ENCODE measurements at places on chromosomes 7 and 10.

- no peak for DNase-seq
These were observed 12.2 kb upstream of the CPA5 start for GRCh38 chr7:130332259-130333053.

GRCh38 chr10:95221124-95221523 lies 27.1 kb downstream of the ACSM6 start:
- DNase-seq: no peak

GRCh38 chr10:25082276-25083204 lies 66.1 kb downstream of the THNSL1 start:
- DNase-seq: no peak

- no peak for DNase-seq
These were observed 248.4 kb downstream of the WDR11 start for GRCh38 chr10:121099592-121099991.

GRCh38 chr7:42878303-42878702 lies 33.6 kb downstream of the C7orf25 start:
- DNase-seq: no peak

DNA sequence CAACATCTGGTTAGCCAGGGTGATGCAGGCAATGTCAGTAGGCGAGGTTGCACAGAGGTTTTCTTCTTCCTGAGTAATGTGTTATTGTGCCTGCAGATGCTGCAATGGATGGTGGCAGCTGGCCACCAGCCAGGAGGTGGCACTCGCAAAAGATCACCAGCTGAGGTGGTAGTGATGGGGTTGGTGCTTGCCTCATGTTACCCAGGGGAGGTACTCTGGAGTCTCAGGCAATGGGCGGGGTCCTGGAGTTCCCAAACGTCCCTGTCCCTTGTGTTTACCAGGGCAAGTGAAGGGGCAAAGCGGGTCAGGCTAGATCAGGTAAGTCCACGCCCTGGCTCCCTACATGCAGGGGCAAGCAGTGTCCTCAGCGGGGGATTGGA lies 21.1 kb downstream of the CLRN3 start:
- DNase-seq: no peak

- no peak for DNase-seq
These were observed 217.4 kb upstream of the KLF14 start for GRCh38 chr7:130951303-130951975.

GRCh38 chr10:1166101-1166827 lies 110.1 kb downstream of the WDR37 start:
- no peak for DNase-seq

GRCh38 chr7:129649128-129649690 lies 37.7 kb downstream of the NRF1 start:
- DNase-seq: no peak

- no peak for DNase-seq
These were observed 306.2 kb downstream of the IPMK start for GRCh38 chr10:57961487-57961886.

- no peak for DNase-seq
These were observed 83.0 kb upstream of the INHBA start for GRCh38 chr7:41785840-41786239.

- no peak for DNase-seq
These were observed 279.6 kb upstream of the HGF start for GRCh38 chr7:82049442-82049841.

- no peak for DNase-seq
These were observed 322.4 kb downstream of the PTEN start for GRCh38 chr10:88185830-88186229.

GRCh38 chr10:125568156-125568555 lies 114.8 kb downstream of the TEX36 start:
- DNase-seq: no peak

DNA sequence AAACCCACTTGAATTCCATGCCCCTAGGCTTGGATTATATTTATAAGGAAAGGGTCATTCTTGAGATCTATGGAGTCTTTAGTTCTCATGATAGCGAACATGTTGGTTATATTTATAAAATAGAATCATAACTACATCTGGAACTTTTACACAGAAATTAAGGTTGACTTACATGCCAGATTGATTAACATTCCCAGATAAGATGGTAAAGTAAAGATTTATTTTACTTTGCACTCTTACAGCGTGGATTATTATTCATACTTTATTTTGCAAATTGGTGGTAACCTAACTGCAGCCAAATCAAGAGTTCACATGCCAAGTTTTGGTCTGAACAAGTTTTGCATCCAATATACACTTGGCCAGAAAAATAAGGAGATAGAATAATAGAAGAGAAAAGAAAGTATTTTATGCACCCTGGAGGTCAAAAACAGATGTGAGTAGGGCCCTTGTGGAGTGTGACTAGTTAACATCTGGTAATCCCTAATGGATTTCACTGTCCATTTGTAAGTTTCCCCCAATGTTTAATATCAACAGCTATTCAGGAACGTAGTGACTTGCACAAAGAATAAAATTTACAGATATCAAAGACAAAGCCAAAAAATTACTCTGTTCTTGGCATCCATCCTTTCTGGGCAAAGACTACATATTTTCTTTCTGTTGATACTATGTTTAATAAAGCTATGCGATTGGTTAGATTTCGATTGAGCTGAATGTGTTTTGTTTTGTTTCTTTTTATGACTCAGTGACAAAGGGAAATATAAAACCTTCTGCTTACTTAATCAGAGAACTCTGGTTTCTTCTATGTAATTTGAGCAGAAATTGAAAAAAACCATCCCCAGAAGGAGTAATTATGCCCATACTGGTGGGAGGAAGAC lies 10.1 kb upstream of the TMEM26 start:
- DNase-seq: no peak

- no peak for DNase-seq
These were observed 41.1 kb upstream of the TMEM229A start for GRCh38 chr7:124074007-124074406.

- DNase-seq: no peak
These were observed 95.0 kb downstream of the WDFY4 start for GRCh38 chr10:48779546-48780152.

DNA sequence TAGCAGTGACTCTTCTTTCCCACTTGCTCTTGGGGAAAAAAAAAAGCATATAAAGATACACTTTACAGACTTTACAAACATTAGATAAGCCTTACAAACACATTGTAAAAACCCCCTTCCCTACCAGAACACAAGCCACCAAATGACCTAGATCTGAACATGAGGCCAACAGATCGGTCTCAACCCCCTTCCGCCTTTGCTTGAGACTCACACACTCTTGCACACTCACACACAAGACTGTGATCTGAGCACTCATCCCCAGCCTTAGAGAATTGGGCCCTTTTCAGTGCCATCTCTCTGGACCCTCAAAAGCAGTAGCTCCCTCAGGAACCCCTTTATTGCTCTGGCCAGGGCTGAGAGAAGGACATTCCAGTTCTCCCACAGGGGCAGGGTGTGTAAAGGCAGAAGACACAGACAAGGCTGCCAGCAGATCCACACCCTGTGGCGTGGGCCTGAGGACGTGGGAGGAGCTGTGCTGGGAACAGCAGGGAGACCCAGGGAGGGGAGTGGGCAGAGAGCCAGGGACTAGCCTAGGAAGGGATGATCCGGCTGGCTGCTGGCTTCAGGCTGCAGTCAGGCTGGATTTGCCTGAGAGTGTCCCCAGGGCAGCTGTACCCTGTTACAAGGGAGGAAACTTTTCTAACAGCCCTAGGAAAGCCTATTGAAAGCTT lies 206.7 kb downstream of the KIAA1217 start:
- DNase-seq: peak; percentile 89

DNA sequence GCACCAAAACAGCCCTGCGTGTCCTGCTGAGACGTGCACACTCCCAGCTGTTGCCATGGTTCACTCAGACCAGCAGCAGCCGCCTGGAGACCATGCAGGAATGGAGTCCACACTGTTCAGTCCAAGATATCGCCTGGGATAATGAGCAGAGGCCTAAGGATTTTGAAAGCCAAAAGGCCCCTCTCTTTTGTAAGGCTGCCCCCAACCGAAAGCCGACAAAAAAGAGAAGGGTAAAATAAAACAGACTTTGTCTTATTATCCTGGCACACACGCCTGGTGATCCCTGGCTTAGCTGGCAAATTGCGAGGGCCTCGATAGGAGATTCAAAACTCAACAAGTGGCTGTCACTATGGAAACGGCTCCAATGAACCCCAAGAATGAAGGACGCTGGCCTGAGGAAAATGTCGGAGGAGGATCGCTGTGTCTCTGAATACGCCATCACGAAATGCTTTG lies 263.6 kb downstream of the SKIDA1 start:
- DNase-seq: no peak

DNA sequence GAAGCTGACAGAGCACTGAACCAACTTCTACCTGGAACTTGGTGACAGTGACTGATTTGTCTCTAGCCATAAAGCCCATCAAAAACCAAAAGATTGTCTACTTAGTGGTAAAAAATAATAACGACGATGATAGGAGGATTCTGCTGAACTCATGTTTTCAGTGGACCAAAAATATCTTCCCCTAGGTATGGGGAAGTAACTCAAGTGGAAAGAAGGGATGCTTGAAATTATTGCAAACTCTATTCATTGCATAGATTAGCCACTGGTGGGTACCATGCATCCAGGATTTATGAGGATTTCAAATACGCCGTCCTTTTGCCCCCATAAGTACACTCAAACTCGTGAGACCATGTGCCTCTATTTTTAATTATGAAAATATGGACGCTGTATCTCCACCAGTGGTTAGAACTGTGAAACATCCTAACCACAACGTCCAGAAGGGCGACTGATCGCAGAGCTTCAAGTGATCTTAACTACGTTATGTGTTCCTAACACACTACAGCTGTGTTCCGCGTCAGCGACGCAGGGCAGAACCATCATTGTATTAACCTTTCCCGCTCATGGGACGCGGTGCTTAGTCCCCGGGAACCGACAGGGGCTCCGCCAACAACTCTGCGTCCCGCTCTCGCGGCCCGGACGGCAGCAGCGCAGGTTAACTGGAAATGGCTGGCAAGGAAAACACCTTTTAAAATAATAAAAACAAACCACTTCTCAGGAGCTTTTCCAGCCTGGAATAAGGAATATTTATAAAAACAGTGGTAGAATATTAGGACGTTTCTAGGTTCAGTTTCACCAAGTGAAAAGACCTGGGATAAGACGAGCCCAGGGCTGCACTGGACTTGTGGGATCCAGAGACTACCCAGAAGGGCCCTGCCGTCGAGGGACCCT lies 776 bp downstream of the PEX1 start:
- DNase-seq: peak; percentile 47

- no peak for DNase-seq
These were observed 171.3 kb downstream of the DNAJC1 start for GRCh38 chr10:21831986-21832820.

DNA sequence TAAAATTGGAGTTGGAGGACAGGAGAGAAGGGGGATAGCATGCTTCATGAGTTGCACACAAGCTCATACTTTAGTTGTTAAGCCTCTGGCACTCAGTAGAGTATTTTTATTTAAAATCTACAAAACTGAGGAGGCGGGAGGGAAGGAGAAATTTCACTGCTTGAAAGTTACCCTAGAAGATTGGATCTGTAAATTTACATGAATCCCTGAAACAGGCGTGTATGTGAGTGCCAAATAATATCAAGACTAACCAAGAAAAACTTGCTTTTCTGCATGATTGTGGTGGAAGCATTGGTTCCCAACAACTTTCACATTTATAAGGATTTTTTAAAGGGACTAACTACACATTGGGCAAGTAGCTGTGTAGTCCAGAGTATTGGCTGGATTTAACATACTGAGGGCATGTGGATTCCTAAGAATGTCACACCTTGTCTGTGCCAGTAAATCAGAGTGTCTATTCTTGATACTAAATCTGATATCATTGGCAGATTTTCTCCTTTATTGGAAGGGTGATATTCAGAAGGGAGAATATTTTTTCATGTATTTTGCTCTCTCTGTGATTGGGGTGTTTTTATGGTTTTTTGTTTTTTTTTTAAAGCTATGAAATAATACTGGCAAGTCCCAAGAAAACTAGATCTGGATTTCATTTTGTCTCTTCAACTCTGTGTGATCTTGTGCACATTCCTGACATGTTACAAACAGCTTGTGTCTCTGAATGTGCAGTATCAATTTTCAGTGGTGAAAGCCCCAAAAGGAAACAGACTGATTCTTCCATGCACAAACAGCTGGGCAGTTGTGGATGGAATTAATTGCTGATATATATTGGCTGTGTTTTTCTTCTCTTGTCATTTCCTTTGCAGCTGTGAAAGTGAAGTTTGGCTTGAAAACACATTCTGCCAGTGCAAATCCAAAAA lies 67.2 kb downstream of the ADD3 start:
- peak; percentile 65 for DNase-seq

GRCh38 chr10:128744092-128744491 lies 617.9 kb upstream of the MKI67 start:
- DNase-seq: no peak

- no peak for DNase-seq
These were observed 94.7 kb downstream of the GALNT11 start for GRCh38 chr7:152120210-152120609.

DNA sequence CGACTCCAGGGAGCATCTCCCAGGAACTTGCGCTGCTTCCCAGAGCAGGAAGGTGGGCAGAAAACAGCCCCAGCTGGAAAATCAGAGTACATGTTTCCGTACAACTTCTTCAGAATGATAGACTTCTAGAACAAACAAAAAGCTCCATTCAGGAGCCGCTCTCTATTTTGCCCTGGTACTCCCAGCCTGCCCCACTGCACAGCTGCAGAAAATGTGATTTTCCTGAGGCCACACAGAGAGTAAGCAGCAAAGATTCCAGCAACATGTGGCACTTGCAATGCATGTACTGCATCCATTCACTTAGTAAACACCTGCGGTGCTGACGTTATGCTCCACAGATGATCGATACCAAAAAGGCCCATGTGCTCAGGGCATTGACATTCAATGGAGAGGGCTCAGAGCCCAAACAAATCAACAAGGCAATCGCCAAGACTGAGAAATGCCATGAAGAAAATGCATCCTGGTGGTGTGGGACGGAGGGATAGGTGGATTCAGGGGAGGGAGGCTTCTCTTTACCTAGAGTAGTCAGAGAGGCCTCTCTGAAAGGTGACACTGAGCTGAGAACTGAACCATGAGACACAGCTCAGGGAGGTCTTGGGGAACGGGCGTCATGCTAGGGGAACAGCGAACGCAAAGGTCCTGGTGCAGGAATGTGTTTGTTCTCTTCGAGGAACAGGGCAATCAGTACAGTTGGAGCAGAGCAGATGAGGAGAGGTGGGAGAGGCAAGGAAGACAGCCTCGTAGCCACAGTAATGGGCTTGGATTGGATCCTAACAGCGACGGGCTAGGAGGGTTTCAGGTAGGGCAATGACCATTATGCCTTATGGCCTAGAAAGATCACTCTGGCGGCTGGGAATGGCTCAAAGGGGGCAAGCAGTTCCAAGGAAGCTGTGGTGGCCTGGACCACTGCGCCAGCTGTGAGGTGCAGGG lies 35.3 kb upstream of the DUSP5 start:
- no peak for DNase-seq

DNA sequence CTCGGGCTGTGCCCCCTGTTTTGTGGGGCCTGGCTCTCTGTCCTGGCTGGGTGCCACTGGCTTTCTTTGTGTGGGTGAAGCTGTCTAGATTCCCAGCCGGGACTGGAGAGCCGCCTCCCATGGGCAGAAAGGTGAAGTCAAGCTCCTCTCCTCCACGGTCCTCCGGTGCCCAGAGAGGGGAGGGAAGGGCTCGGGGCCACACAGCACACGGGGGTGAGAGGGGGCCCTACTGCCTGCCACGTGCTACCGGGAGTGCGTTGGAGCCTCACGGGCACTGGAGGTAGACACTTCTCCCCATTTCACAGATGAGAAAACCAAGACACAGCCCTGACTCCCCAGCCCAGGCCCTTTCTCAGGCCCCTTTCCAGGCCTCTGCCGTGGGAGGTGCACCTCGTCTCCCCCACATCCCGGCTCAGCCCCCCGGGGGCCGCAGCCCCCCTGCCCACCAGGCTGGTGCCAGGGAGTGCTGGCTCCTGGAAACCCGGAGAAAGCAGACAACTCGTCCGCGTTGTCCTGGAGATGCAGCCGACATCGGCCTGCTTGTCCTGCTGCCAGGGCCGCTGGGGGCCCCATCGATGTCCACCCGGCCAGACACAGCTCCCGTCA lies 55.8 kb downstream of the UNCX start:
- DNase-seq: no peak

Data from femur (tissue), 1 donor.